SW480 (cell line): ENCODE measurements at places on chromosomes 4 and X.

DNA sequence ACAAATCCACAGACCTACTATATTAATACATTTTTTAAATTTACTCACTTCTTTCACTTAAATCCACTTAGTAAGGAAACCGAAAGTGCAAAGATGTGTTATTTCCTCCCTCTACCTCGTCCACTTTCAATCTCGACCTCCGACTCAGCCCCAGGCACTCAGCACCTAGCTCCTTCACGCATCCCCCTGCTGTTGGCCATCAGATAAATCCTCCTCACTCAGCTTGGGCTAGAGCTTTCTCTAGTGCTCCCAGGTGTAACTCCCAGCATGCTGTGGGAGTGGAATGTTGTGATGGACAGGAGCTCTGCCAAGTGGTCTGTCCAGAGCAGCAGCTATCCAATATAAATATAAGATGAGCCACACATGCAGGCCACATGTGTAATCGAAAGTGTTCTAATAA, 26.7 kb upstream of the TEC start:
- no peak for DNase-seq

DNA sequence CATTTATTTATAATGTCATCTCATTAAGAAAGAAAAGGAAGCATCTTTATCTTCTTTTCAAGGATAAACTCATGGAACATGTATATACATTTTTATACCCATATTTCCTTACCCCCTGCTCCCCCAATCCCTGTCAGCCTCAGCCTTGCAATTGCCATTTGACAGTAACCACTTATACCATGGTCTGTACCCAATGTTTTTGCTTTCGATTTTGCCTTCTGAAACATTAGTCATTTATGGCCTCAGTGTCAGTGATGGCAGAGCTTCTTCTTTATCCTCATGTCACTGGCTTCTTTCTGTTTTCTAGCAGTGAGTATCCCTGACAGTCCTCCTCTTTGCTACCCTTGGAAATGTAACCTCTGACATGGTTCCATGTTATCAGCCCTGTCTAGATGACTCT, 228.4 kb downstream of the SPRY1 start:
- no peak for DNase-seq

- DNase-seq = no peak
Observed at GRCh38 chrX:77749695-77750094, 36.3 kb downstream of the ATRX start.

- DNase-seq = no peak
Observed at GRCh38 chr4:81495345-81495744, 23.6 kb upstream of the RASGEF1B start.

DNA sequence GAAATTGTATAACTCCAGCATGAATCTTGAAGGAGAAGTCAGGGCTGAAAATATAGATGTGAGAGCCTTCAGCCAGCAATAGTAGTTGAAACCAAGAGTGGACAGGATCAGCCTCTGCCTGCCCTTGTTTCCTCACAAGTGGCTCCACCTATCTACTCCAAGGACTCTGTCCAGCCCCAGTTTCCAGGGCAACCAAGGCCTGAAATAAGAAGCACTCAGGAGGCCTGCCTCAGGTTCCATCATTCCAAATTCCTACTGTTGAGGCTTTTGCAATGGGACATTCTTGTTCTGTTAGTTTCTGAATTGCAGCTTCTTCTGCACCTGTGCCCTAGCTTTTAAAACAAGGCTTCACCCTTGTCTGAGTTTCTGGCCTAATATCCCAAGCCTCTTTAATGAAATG, 41.6 kb downstream of the TRPC5OS start:
- no peak for DNase-seq

DNA sequence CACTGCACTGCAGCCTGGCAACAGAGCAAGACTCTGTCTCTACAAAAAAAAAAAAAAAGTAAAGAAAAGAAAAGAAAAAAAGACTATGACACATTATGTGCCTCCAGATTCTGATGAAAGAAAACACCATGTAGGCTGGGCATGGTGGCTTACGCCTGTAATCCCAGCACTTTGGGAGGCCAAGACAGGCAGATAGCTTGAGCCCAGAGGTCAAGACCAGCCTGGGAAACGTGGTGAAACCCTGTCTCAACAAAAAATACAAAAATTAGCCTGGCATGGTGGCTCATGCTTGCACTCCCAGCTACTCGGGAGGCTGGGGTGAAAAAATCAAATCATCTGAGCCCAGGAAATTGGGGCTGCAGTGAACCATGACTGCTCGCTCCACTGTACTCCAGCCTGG, 19.4 kb downstream of the THOC2 start:
- no peak for DNase-seq

DNA sequence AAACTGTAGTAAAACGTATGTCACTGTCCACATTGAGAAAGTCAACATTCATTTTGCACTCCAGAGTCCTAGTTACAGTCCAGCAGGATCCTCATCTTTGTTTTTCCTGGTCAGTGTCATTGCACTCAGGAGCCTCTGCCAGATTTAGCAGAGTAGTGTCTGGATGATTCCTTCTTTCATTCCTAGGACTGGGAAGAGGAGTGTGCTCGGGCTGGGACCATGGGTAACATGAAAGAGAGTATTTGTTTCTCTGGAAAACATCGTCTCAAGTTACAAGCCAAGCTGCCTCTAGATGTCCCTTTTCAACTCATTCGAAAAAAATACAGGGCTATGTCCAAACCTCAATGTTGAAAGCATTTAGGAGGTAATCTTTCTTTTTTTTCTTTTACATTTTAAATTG, 69.9 kb upstream of the TNIP3 start:
- no peak for DNase-seq
